Anterior cingulate cortex (tissue), 58 donors: ENCODE measurements at places on chromosomes 6 and 20.

- DNase-seq = no peak
Observed at GRCh38 chr6:135990855-135991464, 139.5 kb downstream of the PDE7B start.

GRCh38 chr6:41161851-41162552, 914 bp downstream of the TREM2 start:
- no peak for DNase-seq

DNA sequence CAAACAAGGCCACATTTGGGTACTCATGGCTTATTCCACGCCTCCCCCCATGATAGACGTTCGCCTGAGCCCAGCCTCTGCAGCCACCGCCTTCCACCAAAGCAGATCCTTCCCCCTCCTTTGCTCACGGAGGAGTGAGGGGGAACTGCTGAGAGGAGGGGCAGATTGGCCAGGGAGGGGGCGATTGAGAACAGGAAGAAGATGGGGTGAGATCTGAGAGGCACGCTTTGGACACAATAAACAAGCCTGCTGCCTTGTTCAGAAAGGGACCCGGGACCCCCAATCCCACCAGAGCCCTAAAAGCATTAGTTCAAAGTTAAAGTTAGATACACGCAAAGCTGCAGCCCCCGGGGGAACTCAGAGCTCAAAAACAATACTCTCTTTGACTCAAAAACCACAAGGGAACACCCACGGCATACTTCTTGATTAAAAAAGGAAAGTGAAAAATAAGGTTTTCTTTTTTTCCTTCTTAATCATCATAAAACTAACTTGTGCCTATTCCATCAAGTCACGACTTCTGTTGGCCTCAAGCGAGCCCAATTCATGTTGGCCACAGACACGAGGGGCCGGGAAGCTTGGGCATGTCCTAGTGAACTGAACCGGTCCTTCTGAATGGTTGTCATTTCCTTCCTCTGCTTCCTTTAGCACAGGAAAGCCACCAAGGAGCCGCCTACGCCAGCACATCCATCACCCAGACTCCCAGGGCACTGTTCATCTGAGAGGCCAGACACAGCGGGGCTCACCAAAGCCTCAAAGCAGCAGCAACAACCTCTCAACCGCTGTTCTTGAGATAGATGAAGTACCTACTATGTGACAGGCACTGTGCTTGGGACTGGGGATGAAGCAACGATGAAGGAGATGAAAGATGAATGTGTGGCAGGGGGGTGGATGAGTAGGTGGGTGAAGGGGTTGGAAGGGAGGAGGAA, 44.7 kb downstream of the NFATC2 start:
- DNase-seq = no peak

GRCh38 chr6:145815309-145816274, 997 bp upstream of the FBXO30 start:
- peak; percentile 33 for DNase-seq
